ENCODE measurements at places on chromosomes 2 and 18.

DNA sequence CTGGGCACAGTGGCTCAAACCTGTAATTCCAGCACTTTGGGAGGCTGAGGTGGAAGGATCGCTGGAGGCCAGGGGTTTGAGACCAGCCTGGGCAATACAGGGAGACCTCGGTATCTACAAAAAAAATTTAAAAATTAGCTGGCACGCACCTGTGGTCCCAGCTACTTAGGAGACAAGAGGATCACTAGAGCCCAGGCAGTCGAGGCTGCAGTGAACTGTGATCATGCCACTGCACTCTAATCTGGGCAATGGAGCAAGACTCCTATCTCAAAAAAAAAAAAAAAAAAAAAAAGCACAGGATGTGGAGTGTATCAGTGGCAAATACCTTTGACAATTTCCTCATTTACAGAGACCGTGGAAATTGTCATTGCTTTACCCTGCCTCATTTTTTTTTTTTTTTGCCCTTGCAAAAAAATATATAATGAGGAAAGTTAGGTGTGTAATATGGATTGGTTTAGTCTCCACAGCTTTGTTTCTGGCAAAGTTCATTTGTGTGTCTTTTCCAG is 20.9 kb upstream of the PPP1CB start:
- no peak for DNase-seq

- no peak for DNase-seq
These were observed 57.6 kb downstream of the TPGS2 start for GRCh38 chr18:36771245-36771644.

GRCh38 chr2:198928026-198928425 is 529.7 kb downstream of the SATB2 start:
- DNase-seq: peak; percentile 17

GRCh38 chr18:8660316-8660715 is 45.0 kb upstream of the MTCL1 start:
- DNase-seq: no peak

DNA sequence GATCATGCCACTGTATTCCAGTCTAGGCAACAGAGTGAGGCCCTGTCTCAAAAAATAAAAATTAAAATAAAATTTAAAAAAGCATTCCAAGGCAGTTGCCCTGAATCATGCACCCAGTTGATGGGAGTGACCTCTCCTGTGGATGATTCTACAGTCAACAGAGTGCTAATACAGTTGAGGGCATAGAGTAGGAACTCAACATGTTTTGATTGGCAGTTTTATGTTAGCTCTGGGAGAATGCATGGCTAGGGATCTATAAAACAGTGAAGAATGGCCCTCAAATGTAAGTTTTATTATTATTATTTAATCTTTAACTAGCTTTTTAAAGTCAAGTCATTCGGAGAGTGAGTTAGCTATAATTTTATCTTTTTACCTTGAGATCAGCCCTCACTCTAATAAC is 228.5 kb upstream of the ITGA4 start:
- DNase-seq: no peak
